ENCODE measurements at places on chromosomes 6 and 20. TPM values are rescaled to one million over a fixed set of nuclear protein-coding genes. Genes with fewer than 3 reads are reported as not detected.

Gene PANK2
- 25.1 TPM for polyA plus RNA-seq

Gene MKKS
- 17.9 TPM for polyA plus RNA-seq

Gene OPRL1
- not detected for polyA plus RNA-seq

Gene DPM1
- 47.9 TPM for polyA plus RNA-seq

Gene FAM184A
- polyA plus RNA-seq = 0.76 TPM

Gene FAM83C
- polyA plus RNA-seq = not detected

Gene ARMC12
- polyA plus RNA-seq = 2.5 TPM

Gene RAET1E
- 0.19 TPM for polyA plus RNA-seq

Gene UST
- polyA plus RNA-seq = 6.3 TPM

Gene TRIM39
- polyA plus RNA-seq = 11.2 TPM

Gene SEL1L2
- polyA plus RNA-seq = not detected

Gene ERVFRD-1
- polyA plus RNA-seq = 0.19 TPM

Gene SCGN
- 4.3 TPM for polyA plus RNA-seq

Gene PRDM13
- not detected for polyA plus RNA-seq

Gene LHFPL5
- not detected for polyA plus RNA-seq

Gene TSBP1
- polyA plus RNA-seq = not detected

Gene ABHD16B
- 0.43 TPM for polyA plus RNA-seq

Gene TREML1
- not detected for polyA plus RNA-seq

Gene HIVEP2
- 2.2 TPM for polyA plus RNA-seq

Gene SLA2
- polyA plus RNA-seq = 0.25 TPM

Gene OVOL2
- polyA plus RNA-seq = 16.0 TPM

Gene STMND1
- polyA plus RNA-seq = not detected

Gene KCNK5
- polyA plus RNA-seq = 4.9 TPM

Gene SPTLC3
- polyA plus RNA-seq = 2.1 TPM

Gene SPATS1
- polyA plus RNA-seq = not detected

Gene DAAM2
- 15.1 TPM for polyA plus RNA-seq

Gene CTAGE9
- not detected for polyA plus RNA-seq

Gene OOEP
- polyA plus RNA-seq = not detected

Gene CEP250
- polyA plus RNA-seq = 6.6 TPM

Gene SNX21
- 16.7 TPM for polyA plus RNA-seq

Gene C6orf15
- not detected for polyA plus RNA-seq

Gene ATP9A
- 5.5 TPM for polyA plus RNA-seq

Gene SGK2
- 2.1 TPM for polyA plus RNA-seq

Gene LY6G6D
- not detected for polyA plus RNA-seq

Gene PBOV1
- polyA plus RNA-seq = not detected

Gene NRN1
- 9.8 TPM for polyA plus RNA-seq

Gene OTOR
- polyA plus RNA-seq = not detected

Gene KIAA0408
- 2.5 TPM for polyA plus RNA-seq

Gene ECT2L
- not detected for polyA plus RNA-seq

Gene PPIL4
- 12.8 TPM for polyA plus RNA-seq

Gene EGFL8
- polyA plus RNA-seq = 30.3 TPM

Gene ZSCAN9
- polyA plus RNA-seq = 5.7 TPM

All from stomach (tissue), 19 donors.